ENCODE measurements at places on chromosomes 2 and 18.

- DNase-seq = no peak
These were observed 56.7 kb downstream of the IL1R2 start for GRCh38 chr2:102048465-102048864.

- DNase-seq = no peak
These were observed 119.1 kb upstream of the TRIB2 start for GRCh38 chr2:12597610-12598009.

GRCh38 chr18:76390452-76391035 lies 104.5 kb downstream of the ZNF516 start:
- DNase-seq = no peak

- no peak for DNase-seq
These were observed 7.1 kb downstream of the MTERF4 start for GRCh38 chr2:241094924-241095420.

All from Jurkat, Clone E6-1 (cell line).